ENCODE measurements at places on chromosomes 1 and 21.

- DNase-seq, result no peak
These were observed 25.8 kb downstream of the KIF26B start for GRCh38 chr1:245180496-245181157.

- DNase-seq, result no peak
These were observed 613 bp upstream of the GPATCH4 start for GRCh38 chr1:156601892-156602291.

DNA sequence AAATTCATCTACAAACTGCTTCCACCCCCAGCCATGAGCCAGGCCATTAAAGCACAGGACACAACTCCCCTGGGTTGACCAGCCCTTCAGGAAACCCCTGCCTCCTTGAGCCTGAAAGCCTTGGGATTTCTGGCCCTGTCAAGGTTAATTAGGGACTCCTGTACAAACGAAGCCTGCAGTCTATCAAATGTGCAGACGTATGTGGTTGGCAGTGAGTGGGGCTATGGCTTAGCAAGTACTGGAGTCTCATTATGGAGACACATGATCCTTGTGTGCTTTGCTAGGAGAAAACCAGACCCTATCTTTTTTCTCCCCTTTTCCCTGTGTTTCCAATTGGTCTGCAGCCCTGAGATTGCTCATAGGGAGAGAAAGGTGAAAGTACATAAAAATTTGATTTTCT lies 588.3 kb upstream of the USP24 start:
- DNase-seq, result no peak

GRCh38 chr1:245827301-245827700 lies 672.5 kb downstream of the KIF26B start:
- no peak for DNase-seq

DNA sequence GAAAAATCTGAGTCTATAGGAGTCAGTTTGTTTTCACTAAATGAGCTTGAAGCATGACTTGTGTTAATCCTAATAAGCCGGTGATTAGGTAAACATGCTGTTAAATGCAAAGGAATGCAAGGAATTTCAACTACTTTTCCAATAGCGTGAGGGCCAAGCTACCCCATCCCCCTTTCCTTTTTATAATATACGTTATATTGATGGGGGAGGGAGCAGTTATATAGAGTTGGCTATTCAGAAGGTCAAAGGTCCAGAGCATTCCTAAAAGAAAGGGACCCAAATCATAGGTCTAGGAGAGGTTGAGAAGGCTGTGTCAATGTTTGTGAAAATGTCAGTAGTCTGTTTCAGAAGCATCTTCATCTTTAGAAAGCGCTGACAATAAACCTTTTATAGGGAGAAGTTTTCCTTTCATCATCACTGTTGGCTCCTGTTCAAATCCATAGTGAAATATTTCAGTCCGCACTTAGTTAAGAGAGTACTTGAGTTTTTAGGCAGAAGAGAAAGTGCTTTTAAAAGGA lies 3.8 kb downstream of the CCN1 start:
- DNase-seq, result no peak

- no peak for DNase-seq
These were observed 13.3 kb upstream of the SAMD11 start for GRCh38 chr1:910311-910880.

DNA sequence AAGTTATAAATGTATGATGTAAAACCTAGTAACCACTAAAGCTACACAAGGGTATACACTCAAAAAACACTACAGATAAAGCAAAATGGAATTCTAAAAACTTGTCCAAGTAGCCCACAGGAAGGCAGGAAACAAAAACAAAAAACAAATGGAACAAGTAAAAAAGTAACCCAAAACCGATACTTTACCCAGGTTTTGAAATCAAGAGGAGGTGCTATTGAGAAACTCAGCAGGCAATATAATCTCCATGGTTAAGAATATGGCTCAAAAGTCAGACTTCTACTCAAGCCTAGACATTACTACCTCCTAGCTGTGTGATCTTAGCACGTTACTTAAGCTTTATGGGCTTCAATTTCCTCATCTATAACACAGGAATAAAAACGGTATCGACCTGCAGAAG lies 13.3 kb downstream of the RBBP5 start:
- no peak for DNase-seq

GRCh38 chr1:6245086-6245868 lies 1.3 kb downstream of the HES3 start:
- DNase-seq, result peak; percentile 79

GRCh38 chr1:99482750-99483149 lies 163.2 kb upstream of the PALMD start:
- DNase-seq, result no peak

- DNase-seq, result peak; percentile 65
These were observed 2.8 kb upstream of the NUP210L start for GRCh38 chr1:154157520-154158306.

DNA sequence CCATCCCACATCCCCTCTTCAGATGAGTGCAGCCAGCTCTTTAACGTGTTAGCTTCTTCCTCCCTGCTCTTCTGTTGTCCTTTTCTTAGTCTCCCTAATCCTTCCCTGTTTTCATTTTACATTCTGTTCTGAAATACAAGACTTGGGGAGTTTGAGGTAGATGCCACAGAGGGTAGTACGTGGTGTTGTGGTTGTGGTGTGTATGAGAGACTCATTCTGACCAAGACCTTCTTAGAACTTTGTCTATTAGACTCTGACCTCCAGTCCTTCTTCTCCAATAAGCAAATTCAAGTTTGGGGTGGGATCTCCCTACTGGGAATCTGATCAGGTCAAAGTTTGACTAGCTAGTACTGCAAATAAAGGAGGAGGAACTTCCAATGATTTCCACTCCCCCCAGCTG lies 39.5 kb downstream of the CACNA1E start:
- no peak for DNase-seq

All from stimulated activated CD4-positive, alpha-beta T cell treated with anti-CD3 and anti-CD28 coated beads, Interleukin-1b, Interleukin-23, amount 100 ng/mL, for 4 hours (primary cell).